ENCODE measurements at places on chromosomes 6 and 20. TPM values are rescaled to one million over a fixed set of nuclear protein-coding genes. Genes with fewer than 3 reads are reported as not detected.

Gene HLA-DMA
- 20.0 TPM for total RNA-seq

Gene SEL1L2
- total RNA-seq: not detected

Gene CST2
- not detected for total RNA-seq

Gene C6orf118
- total RNA-seq: not detected

Gene ARFGEF3
- under 0.01 TPM for total RNA-seq

DNA sequence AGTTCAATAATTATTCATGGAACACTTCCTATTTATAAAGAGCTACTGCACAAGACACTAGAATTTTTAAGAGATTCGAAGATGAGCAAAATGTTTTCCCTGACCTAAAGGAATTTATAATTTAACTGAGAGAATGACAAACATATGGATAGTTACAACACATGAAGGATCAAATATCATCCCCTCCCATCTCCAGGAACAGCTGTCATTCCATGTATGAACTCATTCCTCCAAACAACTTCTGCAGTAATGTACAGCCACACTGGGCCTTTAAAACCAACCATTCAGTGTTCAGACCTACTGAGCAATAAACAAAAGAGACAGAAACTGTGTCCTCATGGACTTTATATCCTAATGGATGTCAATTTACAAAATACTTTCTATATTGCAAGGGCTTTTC lies 87.8 kb downstream of the KIF16B start:
- no peaks in the 10 kb centered on the region for H3K4me1 ChIP-seq
- H3K4me3 ChIP-seq: no peak overlapping the region
- no peak for DNase-seq
- no peaks in the 10 kb centered on the region for H3K27me3 ChIP-seq
- H3K36me3 ChIP-seq: no peaks in the 10 kb centered on the region
- no peak overlapping the region for H3K27ac ChIP-seq

GRCh38 chr6:33192105-33192646 lies at the start of gene COL11A2:
COL11A2 (minus strand) TSS chr6:33192467; CDS start chr6:33192240, 227 bp downstream.
- peak within 1 kb of the TSS; percentile 56 for H3K4me3 ChIP-seq
- DNase-seq: no peak
- peaks cover 32% of the 10 kb centered on the region for H3K27me3 ChIP-seq
- no peak within 1 kb of the TSS for H3K27ac ChIP-seq
- peaks cover 32% of the 10 kb centered on the region for H3K36me3 ChIP-seq

DNA sequence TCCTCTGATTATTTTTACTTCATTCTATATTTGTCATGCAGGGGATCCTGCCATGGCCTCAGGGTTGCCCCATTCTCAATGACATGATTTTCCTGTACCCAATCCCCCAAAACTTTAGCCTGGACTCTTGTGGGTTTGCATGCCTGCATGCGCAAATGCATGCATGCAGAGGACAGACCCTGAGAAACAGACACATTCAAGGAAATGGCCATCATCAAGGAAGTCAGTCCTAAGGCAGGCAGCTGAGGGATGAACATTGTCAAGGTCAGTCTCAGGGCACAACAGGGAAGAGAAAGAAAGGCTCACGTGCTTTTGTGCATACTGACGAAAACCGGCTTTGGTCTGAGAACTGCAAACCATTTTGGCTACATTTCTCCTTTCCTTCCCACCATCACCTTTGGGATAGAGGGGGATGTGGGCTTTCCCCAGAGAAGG lies 13.1 kb downstream of the NEDD9 start:
- H3K27me3 ChIP-seq: no peaks in the 10 kb centered on the region
- no peak overlapping the region for H3K27ac ChIP-seq
- DNase-seq: no peak

DNA sequence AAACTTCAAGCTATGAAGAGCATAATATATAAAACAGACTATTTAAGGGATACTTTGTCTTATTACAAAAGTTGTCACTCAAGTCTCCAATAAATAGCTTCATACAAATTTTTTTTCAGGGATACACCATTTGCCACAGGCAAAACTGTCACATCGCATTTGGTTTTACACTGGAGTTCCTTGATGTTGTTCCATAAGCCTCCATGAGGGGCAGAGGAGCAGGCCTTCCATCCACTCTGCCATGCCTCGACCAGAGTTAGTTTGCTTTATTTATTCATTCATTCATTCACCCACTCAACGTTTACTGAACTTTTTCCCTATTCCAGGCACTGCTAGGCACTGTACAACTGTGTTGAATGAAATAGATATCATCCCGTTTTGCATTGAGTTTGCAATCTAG lies 246.6 kb downstream of the PHF3 start:
- H3K36me3 ChIP-seq: no peaks in the 10 kb centered on the region
- H3K4me3 ChIP-seq: no peak overlapping the region
- no peaks in the 10 kb centered on the region for H3K27me3 ChIP-seq
- H3K4me1 ChIP-seq: no peaks in the 10 kb centered on the region

DNA sequence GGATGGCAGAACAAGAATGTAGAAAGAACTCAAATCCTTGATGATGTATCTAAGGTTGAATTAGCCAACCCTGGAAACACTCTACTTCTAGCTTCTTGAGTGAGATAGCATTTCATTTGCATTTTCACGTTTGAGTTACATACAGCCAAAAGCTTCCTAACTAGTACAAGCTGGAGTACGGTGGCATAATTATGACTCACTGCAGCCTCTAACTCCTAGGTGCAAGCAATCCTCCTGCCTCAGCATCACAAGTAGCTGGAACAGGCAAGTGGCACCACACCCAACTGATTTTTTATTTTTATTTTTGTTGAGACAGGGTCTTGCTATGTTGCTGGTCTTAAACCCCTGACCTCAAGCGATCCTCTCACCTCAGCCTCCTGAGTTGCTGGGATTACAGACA lies 36.5 kb upstream of the STK35 start:
- no peak for DNase-seq
- no peak overlapping the region for H3K4me3 ChIP-seq
- H3K27ac ChIP-seq: no peak overlapping the region
- H3K36me3 ChIP-seq: no peaks in the 10 kb centered on the region
- no peaks in the 10 kb centered on the region for H3K4me1 ChIP-seq
- H3K27me3 ChIP-seq: peaks cover 13% of the 10 kb centered on the region

DNA sequence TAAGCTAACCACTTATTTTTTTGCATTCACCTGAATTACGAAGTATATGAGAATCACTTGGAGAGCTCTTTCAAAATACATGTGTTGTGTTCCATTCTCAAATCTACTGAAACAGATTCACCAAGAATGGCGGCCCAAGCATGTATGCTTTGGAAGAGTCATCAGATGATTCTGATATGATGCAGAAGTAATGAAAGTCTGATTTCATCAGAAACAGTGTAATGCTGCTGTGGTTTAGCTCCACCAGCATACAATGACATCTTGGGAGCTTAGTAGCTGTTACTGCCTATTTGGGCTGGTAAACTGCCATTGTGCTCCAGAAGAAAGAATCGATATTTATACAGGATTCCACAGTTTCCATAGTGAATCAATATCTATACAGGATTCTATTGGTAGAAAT lies 52.9 kb downstream of the UBR2 start:
- no peaks in the 10 kb centered on the region for H3K27me3 ChIP-seq
- H3K36me3 ChIP-seq: peaks cover 33% of the 10 kb centered on the region
- no peak overlapping the region for H3K4me3 ChIP-seq
- no peak for DNase-seq
- peak overlapping the region; percentile 14 for H3K27ac ChIP-seq
- no peaks in the 10 kb centered on the region for H3K4me1 ChIP-seq

GRCh38 chr6:134253681-134254080 lies 64.2 kb downstream of the SGK1 start:
- no peak for DNase-seq
- no peak overlapping the region for H3K4me3 ChIP-seq
- no peaks in the 10 kb centered on the region for H3K27me3 ChIP-seq
- no peak overlapping the region for H3K27ac ChIP-seq
- peaks cover 7% of the 10 kb centered on the region for H3K4me1 ChIP-seq
